ENCODE measurements at places on chromosomes 4 and X.

GRCh38 chr4:100823066-100823992, 305.5 kb upstream of the EMCN start:
- no peak for DNase-seq

DNA sequence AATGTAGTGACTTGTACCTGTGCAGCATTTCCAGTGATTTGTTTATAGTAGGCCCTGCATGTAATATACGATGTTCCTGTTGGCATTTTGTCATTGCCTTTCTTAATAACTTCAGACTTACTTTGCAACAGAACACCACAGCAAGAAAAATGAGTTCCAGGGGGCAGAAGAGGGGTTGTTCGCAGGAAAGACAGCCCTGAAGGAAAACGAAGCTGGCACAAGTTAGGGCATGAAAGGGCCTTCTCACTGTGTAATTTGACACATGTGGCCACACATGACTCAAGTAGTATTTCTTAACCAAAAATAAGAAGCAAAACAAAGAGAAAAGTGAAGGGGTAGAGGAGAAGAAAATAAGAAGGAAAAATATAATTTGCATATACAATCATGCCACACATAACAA, 265.8 kb upstream of the SMIM31 start:
- DNase-seq, result no peak

- DNase-seq, result no peak
Observed at GRCh38 chr4:89416960-89417359, 109.4 kb upstream of the GPRIN3 start.

- no peak for DNase-seq
Observed at GRCh38 chr4:152106113-152106763, 345.4 kb upstream of the GATB start.

- no peak for DNase-seq
Observed at GRCh38 chrX:29012867-29013266, 425.6 kb downstream of the IL1RAPL1 start.

DNA sequence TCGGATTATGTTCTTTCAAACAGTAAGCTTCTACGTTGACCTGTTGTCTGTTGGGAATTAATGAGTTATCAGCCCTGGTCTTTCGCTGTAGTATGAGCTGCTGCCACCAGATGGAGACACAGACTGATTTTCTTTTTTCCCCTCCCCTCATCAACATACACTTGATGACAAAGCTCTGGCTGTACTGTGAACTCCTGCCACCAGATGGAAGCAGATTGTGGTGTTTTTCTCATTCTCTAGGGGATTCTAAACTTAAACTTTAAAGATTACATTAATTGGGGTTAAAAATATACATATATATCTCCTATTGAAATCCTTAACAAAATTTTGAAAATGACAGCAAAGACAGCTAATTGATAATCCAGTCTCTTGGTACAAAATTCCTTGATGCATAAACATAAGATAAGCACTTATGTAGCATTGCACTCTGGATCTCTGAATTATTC, 44.8 kb downstream of the SMS start:
- DNase-seq, result no peak

GRCh38 chr4:112266823-112267222, 18.9 kb downstream of the TIFA start:
- no peak for DNase-seq

DNA sequence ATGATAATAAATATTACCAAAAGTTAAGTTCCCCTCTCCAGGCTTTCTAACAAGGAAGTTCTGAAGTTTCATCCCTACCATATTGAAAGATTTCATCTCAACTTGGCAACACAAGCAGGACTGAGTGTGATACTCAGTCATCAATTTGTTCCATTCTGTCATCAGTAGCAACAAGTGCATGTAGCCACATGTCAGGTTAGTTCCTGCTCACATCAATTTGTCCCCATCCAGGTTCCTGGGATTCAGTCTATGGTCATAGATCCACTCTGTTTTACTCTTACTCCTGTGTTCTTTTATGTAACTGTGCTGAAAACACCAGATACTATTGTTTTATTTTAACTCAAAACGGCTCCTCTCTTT, 22.2 kb downstream of the SMPX start:
- DNase-seq, result no peak

DNA sequence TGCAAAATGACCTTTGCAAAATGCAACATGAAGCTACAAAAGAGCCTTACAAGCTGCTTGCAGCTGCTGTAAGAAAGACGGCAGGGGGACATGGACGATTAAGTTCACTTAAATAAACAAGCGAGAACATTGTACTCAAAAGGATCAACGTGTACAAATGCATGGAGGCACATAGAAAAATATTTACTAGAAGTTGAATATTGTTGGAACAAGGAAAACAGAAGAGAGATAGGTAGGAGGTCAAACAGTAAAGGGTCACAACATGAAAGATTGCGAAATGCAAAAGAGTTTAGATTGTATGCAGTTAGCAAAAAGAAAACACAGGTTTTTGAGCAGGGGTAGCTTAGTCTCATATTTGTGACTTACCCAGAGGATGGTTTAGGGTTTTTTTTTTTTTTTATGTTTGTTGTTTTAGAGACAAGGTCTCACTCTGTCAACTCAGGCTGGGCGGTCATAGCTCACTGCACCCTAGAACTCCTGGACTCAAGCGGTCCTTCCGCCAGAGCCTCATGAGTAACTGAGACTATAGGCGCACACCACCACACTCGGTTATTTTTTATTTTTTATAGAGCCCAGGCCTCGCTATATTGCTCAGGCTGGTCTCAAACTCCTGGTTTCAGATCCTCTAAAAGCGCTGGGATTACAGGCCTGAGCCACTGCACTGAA, 1.4 kb upstream of the PHF8 start:
- no peak for DNase-seq

DNA sequence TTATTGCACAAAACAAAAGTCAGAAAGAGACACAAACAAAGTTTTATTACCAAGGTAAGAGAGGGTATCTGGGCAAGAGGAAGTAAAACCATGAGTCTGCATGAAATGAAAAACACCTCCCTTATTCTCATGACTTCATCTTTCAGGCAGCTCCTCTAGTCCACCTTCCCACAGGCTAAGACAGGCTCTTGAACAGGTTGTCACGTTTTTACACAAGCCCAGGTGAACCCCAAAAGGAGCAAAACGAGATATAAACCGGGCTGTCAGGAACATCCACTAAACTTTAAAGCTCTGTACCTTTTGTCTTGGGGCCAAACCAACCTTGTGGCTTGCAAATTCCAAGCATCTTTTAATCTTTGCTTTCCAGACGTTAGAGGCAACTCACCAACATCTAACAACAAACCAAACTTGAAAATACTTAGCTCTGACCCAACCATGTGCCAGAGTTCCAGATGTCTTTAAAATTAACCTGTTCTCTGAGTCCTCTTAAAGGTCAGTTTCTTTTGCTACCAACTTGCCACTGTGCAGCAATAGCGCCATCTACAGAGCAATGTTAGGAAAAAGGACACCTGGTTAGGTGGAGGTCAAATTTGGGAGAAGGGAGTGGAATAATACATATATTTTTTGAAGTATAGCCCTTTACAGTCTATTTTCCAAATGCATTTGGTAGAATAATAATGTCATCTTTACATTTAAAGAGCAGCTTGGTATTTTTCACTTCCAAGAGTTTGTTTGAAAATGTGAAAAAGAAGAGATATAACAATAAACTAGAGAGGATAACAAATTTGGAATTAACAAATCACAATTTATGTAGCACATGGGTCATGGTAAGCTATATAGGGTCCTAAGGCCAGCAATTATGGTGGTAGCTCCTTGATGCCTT, 73.1 kb downstream of the QRFPR start:
- no peak for DNase-seq

DNA sequence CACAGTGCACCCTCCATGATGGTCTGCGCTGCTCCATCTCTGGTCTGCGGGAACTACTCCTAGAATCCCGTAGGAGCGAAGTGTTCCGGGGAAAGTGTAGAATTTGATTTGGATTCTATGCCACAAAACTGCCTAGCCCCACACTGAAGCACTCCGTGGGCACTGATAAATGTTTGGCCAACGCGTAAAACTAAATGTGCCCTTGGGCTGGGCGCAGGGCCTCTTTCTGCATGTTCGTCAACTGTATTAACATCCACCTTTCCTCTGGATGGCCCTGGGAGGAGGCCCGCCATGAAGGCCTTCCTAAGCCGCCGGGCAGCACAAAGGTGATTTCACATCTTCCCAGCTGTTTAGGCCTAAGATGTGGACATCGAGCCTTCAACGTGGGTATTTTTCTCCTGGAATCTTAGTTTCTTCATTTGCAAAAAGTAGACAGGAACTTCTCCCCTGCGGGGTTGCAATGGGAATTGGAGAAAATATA, 2.6 kb downstream of the MSX1 start:
- DNase-seq, result no peak

- DNase-seq, result no peak
Observed at GRCh38 chr4:119656342-119656741, 27.7 kb upstream of the PDE5A start.

DNA sequence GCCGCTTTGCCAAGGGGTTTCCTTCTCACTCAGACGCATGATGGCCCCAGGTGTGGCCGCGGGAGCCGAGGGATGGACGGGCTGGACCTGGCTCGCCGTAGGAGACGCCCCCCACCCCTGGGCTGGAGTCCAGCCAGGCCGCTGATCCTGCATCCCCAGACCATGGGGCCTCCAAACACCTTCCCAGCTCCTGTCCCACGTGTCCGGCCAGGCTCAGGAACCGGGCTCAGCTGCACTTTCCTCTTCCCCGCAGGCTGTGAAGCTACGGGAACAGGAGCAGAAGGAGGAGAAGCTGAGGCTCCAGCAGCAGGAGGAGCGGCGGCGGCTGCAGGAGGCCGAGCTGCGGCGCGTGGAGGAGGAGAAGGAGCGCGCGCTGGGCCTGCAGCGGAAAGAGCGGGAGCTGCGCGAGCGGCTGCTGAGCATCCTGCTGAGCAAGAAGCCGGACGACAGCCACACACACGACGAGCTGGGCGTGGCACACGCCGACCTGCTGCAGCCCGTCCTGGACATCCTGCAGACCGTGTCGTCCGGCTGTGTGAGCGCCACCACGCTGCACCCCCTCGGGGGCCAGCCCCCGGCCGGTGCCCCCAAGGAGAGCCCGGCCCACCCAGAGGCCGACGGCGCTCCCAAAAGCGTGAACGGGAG, 9.1 kb downstream of the AKAP17A start:
- DNase-seq, result no peak

DNA sequence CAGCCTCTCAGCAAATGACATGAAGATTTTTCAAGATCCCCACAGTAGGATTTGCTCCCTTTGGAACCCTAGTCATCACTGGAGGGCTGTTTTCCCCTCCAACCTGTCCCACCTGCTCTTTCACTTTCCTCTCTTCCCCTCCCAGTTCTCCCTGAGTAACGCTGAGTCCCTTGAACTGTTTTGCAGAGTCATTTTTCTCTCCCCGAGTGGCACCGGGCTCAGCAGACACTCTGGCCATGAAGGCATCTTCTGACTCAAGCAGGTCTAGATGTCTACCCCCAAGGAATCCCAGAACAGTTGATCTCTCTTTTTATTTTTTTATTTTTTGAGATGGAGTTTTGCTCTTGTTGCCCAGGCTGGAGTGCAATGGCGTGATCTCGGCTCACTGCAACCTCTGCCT, 52.2 kb downstream of the HTRA3 start:
- DNase-seq, result no peak

DNA sequence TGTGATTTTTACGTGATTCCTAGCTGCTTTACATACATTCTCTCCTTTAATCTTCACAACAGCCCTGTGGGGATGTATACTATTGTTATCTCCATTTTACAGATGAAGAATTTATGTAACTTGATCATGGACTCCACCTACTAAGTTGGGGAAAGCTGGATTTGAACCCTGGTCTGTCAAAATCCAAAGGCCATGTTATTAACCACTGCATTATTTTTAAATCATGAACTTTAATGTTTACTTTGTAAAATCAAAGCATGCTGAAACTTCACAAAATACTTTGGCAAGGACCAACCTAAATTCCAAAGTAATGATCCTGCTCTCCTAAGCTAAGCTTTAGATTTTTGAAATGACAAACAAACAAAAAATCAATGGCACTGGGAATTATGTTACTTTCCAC, 26.1 kb downstream of the FAM47E start:
- no peak for DNase-seq

DNA sequence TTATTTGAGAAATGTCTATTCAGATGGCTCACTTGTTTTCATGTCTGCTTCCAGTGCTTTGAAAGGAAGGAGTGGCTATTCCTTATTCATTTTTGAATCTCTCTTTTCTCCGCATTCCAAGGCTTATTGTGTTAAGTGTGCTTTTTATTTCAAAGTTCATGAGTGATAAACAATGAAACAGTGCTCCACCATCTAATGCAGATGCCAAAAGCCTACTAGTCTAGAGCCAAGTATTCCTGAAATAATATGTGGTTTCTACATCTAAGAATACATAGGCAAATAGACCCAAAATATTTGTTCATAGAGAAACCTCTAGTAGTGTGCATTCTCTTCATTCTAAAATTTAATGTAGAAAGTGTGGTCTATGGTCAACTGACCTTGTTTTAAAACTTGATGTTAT, 187.3 kb downstream of the GABRB1 start:
- DNase-seq, result no peak
